Activated CD4-positive, CD25-positive, alpha-beta regulatory T cell (primary cell): ENCODE measurements at places on chromosomes 2 and 18.

DNA sequence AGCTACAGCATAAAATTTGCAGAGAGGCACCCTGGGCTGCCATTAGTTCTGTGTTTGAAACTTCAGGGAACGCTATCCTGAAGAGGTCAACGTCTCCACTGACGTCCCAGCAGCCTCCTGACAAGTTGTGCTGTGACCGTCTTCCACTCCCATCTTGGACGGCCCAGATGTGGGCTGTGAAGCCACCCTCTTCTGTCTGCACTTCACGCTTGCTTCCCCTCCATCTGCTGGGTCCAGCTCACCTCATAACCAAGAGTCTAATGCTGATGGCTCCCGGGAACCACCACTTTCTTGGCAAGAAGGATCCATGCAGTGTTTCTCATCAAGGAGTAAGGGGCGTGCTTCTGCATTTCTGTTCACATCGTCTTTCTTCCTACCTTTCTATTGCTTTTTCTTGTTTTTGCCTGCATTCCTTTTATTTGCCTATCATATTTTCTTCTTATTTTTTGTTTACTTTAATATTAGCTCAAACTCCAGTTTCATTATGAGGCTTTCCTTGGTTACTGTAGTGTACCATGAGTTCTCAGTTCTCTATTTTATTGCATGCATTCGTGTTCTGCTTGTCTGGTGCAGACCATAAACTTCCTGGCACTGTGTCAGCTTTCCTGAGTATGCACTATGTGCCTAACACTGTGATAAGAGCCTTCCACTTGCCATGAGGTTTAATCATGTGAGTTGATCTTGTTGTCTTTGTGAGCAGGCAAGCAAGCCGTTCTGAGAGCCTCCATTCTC, 631.8 kb upstream of the RAB6C start:
- no peak for DNase-seq

- DNase-seq = no peak
Observed at GRCh38 chr2:84906108-84906899, 848 bp downstream of the TMSB10 start.

- no peak for DNase-seq
Observed at GRCh38 chr2:42967959-42968674, 175.7 kb upstream of the HAAO start.

- DNase-seq = no peak
Observed at GRCh38 chr2:26914659-26915310, 55.7 kb upstream of the MAPRE3 start.

DNA sequence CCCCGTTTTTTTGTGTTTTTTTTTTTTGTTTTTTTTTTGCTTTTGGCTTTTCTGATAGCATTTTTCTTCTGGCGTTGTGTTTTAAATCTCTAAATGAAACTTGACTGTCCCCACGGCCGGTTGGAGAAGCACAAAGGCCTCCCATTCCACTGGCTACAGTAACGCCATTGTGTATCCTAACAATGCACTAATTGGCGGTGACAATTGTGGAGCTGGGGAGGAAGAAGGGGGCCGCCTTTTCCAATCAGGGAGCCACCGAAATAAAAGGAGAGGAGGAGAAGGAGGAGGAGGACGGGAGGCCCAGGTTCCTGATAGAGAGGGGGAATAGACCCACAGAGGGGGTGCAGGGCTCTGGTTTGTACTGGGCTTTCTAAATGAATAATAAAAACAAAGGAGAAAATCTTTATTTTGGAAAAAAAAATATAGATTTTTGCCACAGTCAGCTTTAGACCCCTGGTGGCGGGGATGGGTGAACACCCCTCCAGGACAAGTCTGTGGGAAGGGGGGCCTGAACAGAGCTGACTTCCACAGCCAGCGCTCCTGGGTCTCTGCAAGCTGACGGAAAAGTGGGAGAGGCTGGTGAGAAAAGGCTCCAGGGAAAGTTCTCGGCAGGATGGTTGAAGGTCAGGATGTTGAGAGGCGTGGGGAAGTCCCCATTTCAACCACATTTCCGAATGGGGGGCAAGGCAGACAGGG, 43.7 kb upstream of the FZD5 start:
- DNase-seq = no peak

GRCh38 chr2:71804281-71804751, 343.3 kb downstream of the CYP26B1 start:
- DNase-seq = no peak

DNA sequence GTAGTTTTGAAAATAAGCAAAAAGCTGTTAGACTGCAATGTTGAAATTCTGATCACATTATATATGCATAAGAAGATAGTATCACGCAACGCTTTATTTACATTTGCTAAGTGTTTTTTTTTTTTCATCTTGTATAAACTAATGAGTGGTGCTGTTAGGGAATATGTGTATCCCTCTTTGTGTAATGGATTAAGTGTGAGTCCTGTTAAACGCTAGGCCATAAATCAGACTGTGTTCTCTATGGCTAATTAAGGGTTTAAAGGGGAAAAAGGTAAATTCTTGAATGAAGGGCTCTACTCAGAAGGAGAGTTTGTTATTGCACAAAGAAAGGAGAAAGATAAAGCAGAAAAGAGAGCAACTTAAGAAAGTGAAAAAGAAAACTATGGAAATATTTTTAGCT, 4.8 kb upstream of the ASXL3 start:
- DNase-seq = no peak

DNA sequence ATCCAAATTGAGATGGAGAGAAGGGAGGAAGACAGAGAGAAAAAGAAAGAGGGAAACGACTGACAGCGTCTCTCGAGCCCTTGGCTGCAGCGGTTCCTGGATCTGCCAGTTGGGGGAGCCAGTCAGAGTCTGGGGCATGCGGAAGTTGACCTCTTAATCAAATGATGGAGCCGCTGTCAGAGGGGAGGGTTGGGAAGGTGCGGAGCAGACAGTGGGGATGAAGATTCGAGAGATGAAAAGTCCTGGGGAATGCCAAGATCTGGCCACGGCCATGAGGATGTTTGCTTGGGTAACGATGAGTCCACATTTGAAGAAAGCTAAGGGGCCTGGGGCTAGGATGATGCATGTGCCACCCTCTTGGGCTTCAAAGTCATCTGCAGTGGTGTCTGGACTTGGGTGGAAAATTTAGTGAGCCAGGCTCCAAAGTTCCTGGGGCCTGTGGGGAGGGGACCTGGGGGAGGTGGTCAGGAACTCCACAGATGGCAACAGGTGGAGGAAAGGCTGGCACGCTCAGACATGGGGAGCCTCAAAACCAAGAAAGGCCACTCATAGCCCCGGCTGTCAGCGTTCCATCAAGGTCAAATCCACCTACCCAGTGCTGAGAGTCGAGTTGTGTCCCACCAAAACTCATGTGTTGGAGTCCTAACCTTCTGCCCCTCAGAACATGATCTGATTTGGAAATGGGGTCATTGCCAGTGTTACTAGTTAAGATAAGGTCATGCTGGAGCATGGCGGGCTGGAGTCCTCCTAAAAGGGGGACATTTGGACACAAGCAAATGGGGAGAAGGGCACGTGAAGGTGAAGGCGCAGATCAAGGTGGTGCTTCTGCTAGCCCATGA, 200.1 kb downstream of the NDUFA10 start:
- DNase-seq = no peak

DNA sequence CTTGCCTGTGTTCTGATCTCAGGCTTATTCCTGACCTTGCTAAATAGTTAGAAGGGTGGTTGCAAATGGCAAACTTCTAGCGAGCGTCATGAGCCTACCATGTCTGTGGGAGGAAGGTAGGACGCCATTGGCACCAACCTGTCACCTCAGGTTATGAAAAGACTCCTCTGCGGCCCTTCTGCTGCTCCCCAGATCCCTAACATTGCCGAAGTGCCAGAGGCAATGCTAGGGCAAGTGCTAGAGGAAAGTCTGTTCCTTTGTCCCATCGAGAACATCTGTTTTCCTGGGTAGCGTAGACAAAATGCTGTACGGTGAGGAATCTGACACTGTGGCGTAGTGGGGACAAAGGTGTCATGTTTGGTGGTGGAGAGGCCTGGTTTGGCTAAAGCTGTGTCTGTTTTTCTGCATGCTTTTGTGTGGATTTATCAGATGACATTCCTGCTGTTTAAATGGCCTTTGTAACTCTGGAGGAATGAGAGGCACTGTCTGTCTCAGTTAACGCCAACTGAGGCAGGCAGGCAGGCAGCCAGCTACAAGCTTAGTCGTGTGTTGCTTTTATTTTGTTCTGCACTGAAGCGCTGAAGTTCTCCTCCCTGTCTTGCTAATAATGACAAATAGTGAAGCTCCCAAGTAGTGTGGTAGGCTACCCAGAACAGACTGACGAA, 94.1 kb downstream of the PRPF40A start:
- DNase-seq = no peak

DNA sequence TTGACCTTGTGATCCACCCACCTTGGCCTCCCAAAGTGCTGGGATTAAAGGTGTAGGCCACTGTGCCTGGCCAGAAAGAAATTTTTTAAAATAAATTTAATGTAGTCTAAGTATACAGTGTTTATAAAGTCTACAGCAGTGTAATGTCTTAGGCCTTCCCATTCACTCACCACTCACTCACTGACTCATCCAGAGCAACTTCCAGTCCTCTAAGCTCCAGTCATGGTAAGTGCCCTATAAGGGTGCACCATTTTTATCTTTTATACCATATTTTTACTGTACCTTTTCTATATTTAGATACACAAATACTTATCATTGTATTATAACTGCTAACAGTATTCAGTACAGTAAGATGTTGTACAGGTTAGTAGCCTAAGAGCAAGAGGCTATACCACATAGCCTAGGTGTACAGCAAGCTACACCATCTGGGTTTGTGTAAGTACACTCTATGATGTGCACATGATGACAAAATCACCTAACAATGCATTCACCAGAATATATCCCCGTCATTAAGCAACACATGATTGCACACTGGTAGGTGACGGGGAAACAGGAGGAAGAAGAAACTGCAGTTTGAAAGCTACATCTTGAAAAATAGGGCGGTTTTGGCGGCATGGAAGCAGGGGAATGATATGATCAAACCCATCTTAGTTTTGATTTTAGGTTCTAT, 105.1 kb upstream of the ITGB6 start:
- no peak for DNase-seq

GRCh38 chr2:26454561-26455001, 23.3 kb downstream of the OTOF start:
- DNase-seq = no peak

- no peak for DNase-seq
Observed at GRCh38 chr2:198325359-198325758, 521.0 kb downstream of the PLCL1 start.

- DNase-seq = no peak
Observed at GRCh38 chr2:174335988-174336500, 1.3 kb downstream of the SP9 start.

DNA sequence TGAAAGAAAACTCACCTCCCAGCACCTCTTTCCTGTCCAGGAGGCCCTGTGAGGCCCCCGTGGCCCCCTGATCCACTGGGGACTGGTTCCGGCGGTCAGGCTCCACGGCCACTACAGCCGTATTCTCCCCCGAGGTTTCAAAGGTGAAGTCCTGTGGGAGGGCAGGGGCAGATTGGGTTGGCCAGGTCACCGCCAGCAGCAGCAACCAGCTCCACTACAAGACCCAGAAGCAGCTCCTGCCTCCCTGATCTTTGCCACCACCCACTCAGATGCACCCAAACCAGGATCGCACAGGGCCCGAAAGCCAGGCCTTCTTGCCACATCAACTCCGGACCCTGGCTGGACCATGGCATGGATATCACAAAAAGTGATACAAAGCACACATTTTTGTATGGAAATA, 21.9 kb downstream of the SDC1 start:
- DNase-seq = no peak

- peak; percentile 19 for DNase-seq
Observed at GRCh38 chr18:26133652-26134051, at the start of gene PSMA8. Gene PSMA8, plus strand, starts transcription at chr18:26133869. Its CDS starts 97 bp downstream, at chr18:26133966.

- DNase-seq = no peak
Observed at GRCh38 chr18:22547807-22548561, 130.3 kb upstream of the CTAGE1 start.

- DNase-seq = no peak
Observed at GRCh38 chr2:132651115-132652045, 18.6 kb downstream of the LYPD1 start.

DNA sequence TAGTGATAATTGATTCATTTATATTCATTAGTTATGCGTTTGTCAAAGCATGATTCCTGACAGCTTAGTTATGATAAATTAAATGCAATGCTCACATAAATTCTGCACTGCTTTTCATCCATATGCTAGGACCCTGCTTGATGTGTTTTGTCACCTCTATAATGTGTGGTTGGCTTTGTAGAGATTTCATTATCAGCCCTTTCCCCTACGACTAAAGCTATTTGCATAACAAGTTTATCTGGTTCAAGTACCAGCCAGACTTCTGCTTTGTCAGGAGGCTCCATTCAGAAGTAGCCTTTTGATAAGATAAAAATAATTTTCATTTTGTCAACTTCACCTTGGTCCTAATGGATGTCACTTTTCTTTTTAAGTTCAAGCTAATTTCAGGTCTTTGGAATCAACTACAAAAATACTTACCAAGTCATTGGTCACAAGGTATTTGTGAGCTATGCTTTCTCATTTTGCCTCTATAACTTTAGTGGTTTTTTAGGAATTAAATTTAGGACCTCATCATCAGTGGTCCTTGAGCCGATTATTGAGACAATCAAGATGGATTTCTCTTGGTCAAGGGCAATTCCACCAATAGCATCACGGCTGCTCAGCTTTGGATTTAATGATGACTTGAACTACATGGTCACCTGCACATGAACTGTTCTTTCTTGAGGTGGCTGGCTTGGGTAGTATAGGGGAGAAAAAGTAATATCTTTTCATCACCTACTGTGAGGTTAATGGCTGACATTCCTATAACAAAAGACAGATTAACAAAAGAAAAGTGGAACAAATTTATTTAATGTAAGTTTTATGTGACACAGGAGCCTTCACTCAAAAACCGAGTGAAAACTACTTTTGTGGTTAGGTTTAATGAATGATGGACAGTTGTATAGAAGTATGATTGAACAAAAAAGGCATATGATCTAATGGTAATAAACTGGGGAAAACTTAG, 162.1 kb downstream of the MYO3B start:
- DNase-seq = no peak

- no peak for DNase-seq
Observed at GRCh38 chr2:211722928-211723327, 815.7 kb downstream of the ERBB4 start.

- no peak for DNase-seq
Observed at GRCh38 chr2:17181051-17181752, 337.0 kb downstream of the RAD51AP2 start.

GRCh38 chr2:101790857-101791256, 93.3 kb downstream of the MAP4K4 start:
- DNase-seq = no peak

DNA sequence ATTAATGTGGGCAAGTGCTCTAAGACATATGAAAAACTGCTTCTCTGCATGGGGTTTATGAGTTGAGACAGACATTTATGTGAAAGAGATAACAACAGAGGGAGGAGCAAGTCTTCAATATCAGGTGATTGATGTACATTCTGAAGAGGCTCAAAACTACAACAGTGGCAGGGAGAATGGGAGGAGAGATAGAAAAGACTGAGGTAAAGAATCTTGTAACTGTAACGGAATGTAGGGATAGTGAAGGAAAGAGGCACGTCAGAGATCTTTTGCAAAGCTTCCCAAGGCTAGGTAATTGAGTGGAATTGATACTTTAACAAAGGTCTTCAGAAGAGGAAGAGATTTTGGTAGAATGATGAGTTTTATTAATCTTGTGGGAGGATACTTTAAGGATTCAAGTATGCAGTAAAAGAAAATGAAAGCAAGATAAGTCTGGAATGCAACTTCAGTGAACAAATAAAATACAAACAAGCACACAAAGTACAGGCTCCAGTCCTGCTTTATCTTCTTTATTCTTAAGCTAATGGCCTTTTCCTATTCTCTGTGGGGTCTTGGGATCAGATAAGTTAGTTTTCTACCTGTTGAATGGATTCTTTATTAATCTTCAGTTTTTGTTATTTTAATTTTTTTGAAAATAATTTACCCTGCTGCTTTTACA, 15.0 kb downstream of the SMAD4 start:
- DNase-seq = no peak
